ENCODE measurements at places on chromosomes 16 and 17. TPM values are rescaled to one million over a fixed set of nuclear protein-coding genes. Genes with fewer than 3 reads are reported as not detected.
A peak's percentile ranks its signal among the peaks of the same experiment; 100 is the strongest.

The CA5A gene
- total RNA-seq, result not detected

The BCAS3 gene
- total RNA-seq, result 20.8 TPM

The SLFN12 gene
- total RNA-seq, result 2.6 TPM

The SMIM5 gene
- 10.1 TPM for total RNA-seq

The CHD9NB gene
- total RNA-seq, result 2.2 TPM

The EPX gene
- not detected for total RNA-seq

The C16orf46 gene
- total RNA-seq, result not detected

The KIF18B gene
- total RNA-seq, result 10.4 TPM

The CD300LF gene
- total RNA-seq, result 0.40 TPM

The PNPO gene
- total RNA-seq, result 33.3 TPM

The KRTAP9-2 gene
- total RNA-seq, result not detected

The NPTX1 gene
- not detected for total RNA-seq

- no peak for ATAC-seq
These were observed 159.9 kb downstream of the TMEM114 start for GRCh38 chr16:8430401-8430800.

DNA sequence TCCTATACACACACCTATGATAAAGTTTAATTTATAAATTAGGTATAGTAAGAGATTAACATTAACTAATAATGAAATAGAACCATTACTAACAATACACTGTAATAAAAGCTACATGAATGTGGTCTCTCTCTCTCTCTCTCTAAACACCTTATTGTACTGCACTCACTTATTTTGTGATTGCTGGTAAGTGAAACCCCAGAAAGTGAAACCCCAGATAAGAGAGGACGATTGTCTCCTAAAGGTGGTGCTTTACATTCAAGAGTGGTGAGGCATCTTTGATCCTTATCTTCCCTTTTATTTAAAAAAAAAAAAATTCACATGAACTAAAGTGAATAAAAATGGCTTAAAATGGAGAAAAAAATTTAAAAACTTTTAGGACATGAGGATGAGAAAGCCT is 80.1 kb upstream of the TRAP1 start:
- ATAC-seq, result no peak

DNA sequence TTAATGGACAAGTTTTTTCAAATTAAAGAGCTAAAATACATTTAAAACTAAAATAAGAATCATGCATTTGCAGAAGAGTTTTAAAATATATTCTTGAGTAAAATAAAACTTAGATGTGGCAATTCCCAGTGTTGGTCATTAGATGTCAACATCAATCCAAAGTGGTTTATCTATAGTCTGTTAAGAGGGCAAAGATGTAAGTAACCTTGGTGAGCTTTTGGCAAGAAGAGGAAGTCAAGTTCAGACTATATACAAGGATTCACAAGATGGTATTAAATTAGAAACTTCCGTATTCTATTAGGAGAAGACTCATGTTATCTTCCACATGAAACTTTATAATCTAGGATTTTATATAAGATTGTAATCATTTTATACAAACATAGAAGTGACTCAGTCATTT is 73.1 kb downstream of the CEP95 start:
- ATAC-seq, result no peak

DNA sequence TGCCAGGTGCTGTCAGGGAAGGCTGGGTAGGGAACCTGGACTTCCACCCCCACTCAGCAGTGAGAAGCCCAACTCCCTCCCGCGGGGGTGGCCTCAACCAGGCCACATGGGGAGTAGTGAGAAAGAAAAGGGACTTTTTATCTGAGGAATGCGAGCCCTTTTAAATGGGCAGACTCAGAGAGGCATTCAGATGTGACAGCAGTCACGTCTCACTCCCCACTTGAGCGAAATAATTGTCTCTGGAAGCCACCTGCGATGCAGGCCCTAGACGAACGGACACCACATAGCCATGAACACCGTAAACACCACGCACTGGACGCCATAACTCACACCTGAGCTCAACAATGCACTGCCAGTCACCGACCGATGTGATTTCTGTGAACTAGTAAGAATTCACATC is 11.9 kb upstream of the CD300E start:
- ATAC-seq, result no peak

DNA sequence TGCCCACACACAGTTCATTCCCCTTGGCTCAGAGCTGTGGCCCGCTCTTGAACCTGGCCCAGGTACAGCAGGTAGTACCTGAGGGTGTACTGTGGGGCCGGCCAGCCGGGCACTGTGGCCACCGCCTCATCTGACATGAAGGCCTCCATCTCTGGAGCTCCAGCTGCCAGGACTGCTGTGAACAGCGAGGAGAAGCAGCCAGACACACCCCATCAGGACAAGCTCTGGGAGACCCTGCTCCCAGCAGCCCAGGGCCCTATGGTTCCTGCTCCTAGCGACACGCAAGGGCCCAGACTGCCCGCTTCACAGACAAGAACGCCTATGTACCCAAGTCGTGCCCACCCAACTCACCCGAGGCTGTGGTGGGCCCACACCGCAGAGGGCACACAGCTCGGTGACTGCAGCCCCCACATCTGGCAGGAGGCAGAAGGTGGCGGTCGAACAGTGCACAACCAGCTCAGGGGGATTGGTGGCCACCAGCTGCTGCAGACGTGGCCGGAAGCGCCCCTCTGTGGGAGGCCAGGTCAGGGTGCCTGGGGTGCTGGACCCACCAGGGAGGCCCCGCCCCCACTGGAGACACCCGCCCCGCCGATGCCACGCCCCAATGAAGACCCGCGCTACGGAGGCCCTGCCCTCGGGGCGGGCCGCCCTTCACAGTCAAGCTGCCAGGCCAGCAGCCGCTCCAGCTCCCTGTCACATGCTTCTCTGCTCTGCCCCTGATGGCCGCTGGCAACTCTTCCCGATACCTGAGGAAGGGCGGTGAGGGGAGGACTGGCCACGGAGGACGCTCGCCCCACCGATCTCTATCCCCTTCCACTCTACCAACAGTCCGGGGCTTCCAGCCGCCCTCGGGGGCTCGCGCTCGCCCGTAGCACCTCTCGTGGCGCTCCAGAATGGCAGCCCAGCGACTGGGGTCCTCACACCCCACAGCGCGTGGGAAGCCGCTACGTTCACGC is 1.1 kb upstream of the STUB1 start:
- no peak for ATAC-seq

GRCh38 chr16:30556125-30556473 is 2.1 kb downstream of the ZNF764 start:
- no peak for ATAC-seq

GRCh38 chr16:72677662-72678447 is 370.1 kb downstream of the ZFHX3 start:
- ATAC-seq, result no peak

DNA sequence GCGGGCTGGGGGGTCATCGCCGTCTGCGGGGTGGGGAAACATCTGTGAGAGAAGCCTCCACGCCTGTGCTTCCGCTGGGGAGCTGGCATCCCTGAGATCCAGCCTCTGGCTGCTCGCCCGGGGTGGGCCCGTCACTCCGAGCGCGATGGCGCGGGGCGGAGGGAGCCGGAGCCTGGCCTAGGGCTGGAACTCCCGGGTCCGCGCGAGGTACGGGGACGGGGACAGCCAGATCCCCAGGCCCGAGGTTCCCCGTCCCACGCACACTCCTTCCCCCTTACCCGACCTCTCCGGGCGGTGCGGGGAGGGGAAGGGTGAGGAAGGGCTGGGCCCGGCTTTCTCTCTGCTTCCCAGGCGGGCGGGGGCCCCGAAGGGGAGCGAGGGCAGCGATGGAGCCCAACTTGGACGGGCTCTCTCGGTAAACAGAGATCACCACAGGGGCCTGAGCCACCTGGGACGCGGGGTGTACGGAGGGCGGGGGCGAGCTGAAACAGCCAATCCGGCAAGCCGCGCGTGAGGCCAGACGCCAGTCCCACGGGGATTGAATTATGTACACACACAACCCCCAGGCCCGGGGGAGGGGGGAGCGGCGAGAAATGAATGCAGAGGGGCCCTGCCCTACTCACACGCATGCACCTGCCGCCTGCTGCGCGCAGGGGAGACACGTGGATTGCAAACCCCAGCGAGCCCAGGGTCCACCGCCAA is at the start of gene SLC16A11:
Gene SLC16A11, minus strand, starts transcription at position 596 of the 702 bp plus-strand sequence. Its CDS starts 579 bp downstream, at position 17.
- ATAC-seq, result peak; percentile 7

DNA sequence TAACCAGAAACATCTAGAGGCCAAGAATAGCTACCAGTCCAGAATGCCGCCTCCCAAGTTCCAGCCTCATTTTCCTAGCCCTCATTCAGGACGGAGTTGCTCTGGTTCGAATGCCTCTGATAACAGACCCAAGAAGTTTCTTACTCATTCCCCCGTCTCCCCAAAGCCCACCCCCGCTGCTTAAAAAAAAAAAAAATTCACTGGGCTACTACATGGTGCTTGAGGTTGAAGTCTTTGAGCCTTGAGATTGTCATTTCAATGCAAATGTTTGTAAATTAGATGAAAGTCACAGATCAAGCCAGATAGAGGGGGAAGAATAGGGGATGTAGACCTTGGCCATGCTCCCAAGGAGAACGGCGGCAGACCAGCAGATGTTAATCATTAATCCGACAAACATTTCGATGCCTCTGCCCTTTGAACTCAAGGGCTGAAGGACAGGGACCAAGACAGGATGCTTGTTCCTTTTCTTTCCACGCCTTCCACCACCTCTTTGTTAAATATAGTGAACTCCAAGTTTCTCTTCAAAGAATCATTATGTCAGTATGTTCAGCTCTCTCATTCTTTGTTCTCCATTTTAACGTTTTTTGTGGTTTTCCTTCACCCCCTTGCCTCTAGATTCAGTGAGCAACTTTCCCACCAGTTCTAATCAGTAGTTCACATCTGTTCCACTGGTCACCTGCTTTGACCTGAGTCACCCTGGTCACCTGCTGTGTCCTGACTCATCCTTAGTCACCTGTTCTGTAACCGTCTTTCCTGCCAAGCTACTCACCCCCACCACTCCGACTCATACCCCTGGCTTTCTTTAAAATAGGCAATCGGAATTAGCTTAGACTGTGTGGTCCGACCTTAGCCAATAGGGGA is 190.3 kb downstream of the CPPED1 start:
- ATAC-seq, result peak; percentile 69

DNA sequence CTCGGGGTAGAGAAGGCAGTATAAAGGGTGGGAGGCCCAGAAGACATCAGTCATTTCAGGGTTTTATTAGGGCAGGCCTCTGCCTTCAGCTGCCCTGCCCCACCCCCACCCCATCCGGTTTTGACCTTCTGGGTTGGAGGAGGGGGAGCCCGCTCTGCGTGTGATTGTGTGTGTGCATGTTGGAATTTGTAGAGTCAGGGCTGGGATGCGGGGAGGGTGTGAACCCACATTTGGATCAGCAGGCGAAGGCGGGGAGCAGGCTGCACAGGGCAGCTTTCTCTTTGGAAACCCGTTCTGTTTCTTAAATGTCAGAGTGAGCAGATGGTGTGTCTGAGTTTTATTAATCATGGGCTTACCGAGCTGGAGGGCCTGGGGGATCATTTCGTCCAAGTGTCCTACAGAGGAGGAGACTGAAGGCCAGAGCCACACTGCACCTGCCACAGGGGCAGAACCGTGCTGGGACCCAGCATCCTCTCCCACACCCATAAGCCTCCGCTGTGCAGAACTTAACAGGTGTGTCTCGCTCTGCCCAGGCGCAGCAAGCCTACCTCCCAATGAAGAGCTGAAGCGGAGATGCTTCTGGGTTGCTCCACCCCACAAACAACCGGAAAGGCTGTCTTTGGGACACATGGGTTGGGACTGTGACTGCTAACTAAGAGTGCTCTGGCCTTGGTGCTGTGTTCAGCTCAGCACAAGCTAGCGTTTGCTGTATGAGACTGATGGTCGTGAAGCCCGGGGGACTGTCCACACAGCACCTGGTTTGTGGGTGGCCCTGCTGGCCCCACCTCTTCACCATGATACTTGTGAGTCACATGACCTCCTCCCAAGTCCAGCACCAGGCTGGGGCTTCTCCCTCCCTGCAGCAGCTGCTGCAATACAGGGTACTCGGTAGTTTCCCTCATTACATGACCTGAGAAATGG is 70.9 kb upstream of the GSE1 start:
- ATAC-seq, result no peak

GRCh38 chr17:82668024-82668630 is 19.9 kb upstream of the WDR45B start:
- no peak for ATAC-seq

GRCh38 chr16:78648517-78648916 is 549.1 kb downstream of the WWOX start:
- ATAC-seq, result no peak

GRCh38 chr16:6897876-6898485 is 434.7 kb upstream of the RBFOX1 start:
- ATAC-seq, result no peak

- ATAC-seq, result no peak
These were observed 144.0 kb upstream of the IRX6 start for GRCh38 chr16:55179852-55180585.

- no peak for ATAC-seq
These were observed 31.8 kb downstream of the USP7 start for GRCh38 chr16:8931859-8932258.

DNA sequence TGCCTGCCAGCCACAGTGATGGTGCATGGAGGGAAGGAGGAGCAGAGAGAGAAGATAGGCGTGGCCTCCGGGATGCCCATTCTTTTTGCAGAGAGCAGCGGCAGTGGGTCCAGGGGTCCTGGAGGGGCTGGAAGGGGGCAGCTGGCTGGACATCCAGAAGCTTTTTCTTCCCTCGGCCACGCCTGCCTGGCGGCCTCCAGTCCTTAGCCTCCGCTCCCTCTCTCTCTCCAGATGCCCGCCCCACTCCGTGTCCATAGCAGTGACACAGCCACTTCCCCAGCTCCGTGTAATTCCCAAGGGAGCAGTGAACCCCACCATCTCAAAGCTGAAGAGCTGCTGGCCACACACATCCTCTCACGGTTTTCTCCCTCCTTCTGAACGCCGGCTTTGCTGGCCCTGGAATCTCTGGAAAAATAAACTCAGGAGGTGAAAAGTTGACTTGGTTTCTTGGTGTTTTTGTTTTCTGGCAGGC is 26.3 kb upstream of the CDC42EP4 start:
- ATAC-seq, result no peak

All from esophagus mucosa (tissue), 1 donor.